ENCODE measurements at places on chromosomes 7 and 10.

GRCh38 chr7:6359021-6359420 lies 86.6 kb upstream of the CYTH3 start:
- DNase-seq = no peak
- H3K27ac ChIP-seq = no peak overlapping the region
- H3K36me3 ChIP-seq = no peaks in the 10 kb centered on the region
- H3K4me3 ChIP-seq = no peak overlapping the region

- H3K27ac ChIP-seq = no peak overlapping the region
- no peaks in the 10 kb centered on the region for H3K36me3 ChIP-seq
- no peaks in the 10 kb centered on the region for H3K27me3 ChIP-seq
- H3K4me1 ChIP-seq = 0 out of 2 replicates have a peak, but pooled peaks cover 3% of the 10 kb centered on the region
Measured at GRCh38 chr7:159061674-159062212, 82.9 kb downstream of the VIPR2 start.

GRCh38 chr10:113064039-113064438 lies 114.0 kb downstream of the TCF7L2 start:
- H3K27ac ChIP-seq = no peak overlapping the region
- peaks cover 8% of the 10 kb centered on the region for H3K4me1 ChIP-seq
- DNase-seq = no peak
- H3K27me3 ChIP-seq = no peaks in the 10 kb centered on the region
- H3K4me3 ChIP-seq = no peak overlapping the region
- H3K36me3 ChIP-seq = no peaks in the 10 kb centered on the region

DNA sequence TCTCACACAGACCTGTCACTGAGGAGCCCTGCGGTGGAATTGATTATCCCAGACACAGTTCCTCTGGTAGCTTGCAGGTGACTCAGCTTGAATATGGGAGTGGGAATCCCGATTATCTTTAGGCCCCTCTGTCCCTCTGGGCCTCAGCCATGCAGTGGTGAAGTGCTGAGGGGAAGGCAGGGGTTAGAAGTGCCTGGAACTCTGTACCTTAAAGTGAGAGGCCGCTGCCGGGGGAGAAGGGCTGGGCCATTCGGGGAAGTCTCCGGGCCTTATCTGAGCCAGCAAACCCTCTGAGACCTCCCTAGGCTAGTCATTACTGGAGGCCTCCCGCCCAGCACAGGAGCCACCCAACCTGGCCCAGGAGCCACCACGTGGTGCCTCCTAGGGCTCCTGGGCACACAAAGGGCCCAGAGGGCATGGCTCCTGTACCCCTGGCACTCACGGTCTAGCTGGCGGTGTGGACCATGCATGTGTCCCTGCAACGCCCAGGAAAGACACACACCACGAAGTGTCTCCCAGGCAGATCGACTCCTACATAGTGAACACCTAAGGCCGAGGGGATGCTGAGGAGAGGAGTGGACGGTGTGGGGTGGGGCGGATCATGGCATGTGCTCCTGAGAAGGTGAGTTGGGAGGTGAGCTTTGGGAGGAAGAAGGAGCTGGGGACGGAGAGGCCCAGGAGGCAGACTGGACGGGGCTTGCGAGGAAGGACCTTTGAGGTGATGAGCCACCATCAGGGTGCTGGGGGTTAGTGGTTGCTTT lies 56.2 kb downstream of the HK1 start:
- H3K36me3 ChIP-seq = peaks cover 4% of the 10 kb centered on the region
- no peaks in the 10 kb centered on the region for H3K27me3 ChIP-seq
- H3K4me1 ChIP-seq = peaks cover 26% of the 10 kb centered on the region
- peak overlapping the region; percentile 49 for H3K27ac ChIP-seq
- DNase-seq = no peak

DNA sequence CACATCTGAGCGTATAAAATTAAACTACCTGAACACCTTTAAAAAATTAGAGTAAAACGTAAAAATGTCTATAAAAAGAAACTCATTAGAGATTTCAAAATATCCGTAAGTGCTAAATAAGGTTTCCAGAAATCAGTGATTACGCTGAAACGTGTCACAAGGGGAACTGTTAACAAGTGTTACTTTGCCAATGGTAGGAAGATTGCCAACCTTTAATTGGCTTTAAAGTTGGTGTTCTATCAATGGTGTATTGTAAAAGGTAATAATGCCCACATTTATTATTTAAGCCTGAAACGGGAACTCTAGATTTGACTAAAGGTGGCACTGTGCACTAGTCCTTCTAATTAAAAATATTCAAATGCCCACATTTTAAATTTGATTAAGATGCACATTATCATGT lies 37.8 kb upstream of the HIBADH start:
- no peaks in the 10 kb centered on the region for H3K36me3 ChIP-seq
- no peak overlapping the region for H3K27ac ChIP-seq
- no peak for DNase-seq
- no peak overlapping the region for H3K4me3 ChIP-seq
- no peaks in the 10 kb centered on the region for H3K27me3 ChIP-seq
- H3K4me1 ChIP-seq = no peaks in the 10 kb centered on the region

DNA sequence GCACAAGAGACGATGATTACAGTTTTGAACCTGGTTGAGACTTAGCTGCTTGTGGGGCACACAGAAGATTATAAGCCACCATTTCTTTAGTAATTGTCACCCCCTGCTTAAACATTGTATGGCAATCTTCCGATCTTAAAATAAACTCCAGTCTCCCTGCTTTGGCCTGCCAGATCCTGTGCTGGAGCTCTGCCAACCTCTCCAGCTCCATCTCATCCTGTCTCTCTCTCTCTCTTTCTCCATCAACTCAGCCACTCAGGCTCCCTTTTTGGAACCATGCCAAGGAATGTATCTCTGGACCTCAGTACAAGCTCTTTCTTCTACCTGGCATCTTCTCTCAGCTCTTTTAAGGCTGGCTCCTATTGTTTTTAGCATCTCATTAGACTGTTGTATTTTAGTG lies 1053.2 kb downstream of the REEP3 start:
- H3K27me3 ChIP-seq = no peaks in the 10 kb centered on the region
- no peak for DNase-seq
- H3K36me3 ChIP-seq = no peaks in the 10 kb centered on the region
- H3K4me1 ChIP-seq = no peaks in the 10 kb centered on the region

DNA sequence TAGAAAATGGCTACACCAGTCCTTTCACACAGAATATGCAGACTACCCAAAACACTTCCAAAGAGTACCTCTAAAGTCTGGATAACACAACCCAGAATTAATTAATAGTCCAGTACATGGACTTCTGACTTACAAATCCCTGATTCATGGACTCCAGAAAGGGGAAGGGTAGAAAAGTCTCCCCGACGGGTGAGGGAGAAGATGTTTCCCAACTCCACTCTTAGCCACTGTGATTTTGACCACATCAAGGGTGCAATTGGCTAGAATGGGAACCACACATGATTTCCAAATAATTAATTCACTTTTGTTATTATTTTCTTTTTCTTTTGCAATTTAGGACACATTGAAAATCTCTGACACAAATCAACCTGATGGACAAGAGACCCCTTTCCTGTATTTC lies 1.4 kb downstream of the TMEM130 start:
- no peaks in the 10 kb centered on the region for H3K36me3 ChIP-seq
- no peak for DNase-seq
- no peak overlapping the region for H3K27ac ChIP-seq
- H3K4me1 ChIP-seq = peaks cover 14% of the 10 kb centered on the region
- H3K4me3 ChIP-seq = no peak overlapping the region
- H3K27me3 ChIP-seq = peaks cover 18% of the 10 kb centered on the region

- H3K4me3 ChIP-seq = no peak overlapping the region
- no peaks in the 10 kb centered on the region for H3K4me1 ChIP-seq
- no peaks in the 10 kb centered on the region for H3K36me3 ChIP-seq
Measured at GRCh38 chr7:155356323-155357105, 58.8 kb downstream of the INSIG1 start.

- H3K4me3 ChIP-seq = no peak overlapping the region
- no peaks in the 10 kb centered on the region for H3K4me1 ChIP-seq
- no peak overlapping the region for H3K27ac ChIP-seq
- DNase-seq = no peak
Measured at GRCh38 chr7:111057066-111057465, 33.9 kb upstream of the LRRN3 start.

DNA sequence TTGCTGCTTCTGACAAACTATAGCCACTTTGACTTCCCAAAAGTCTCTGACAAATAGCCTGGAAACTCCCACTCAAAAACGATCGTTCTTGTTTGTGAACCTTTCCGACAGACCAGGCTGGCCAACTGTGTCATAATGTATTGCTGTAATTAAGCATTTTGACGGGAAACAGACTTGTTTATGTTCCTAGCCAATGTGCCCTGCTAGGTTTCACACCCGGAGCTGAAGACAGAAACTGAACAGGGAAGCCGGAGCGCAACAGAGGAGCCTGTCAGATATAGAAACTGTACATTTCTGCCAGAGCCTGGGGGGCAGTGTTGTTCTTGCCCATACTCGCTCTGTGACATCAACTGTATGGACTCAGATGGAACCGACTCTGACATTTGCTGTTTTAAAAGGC lies 55.3 kb upstream of the C7orf33 start:
- no peak overlapping the region for H3K27ac ChIP-seq
- no peak overlapping the region for H3K4me3 ChIP-seq
- H3K36me3 ChIP-seq = no peaks in the 10 kb centered on the region
- DNase-seq = no peak

DNA sequence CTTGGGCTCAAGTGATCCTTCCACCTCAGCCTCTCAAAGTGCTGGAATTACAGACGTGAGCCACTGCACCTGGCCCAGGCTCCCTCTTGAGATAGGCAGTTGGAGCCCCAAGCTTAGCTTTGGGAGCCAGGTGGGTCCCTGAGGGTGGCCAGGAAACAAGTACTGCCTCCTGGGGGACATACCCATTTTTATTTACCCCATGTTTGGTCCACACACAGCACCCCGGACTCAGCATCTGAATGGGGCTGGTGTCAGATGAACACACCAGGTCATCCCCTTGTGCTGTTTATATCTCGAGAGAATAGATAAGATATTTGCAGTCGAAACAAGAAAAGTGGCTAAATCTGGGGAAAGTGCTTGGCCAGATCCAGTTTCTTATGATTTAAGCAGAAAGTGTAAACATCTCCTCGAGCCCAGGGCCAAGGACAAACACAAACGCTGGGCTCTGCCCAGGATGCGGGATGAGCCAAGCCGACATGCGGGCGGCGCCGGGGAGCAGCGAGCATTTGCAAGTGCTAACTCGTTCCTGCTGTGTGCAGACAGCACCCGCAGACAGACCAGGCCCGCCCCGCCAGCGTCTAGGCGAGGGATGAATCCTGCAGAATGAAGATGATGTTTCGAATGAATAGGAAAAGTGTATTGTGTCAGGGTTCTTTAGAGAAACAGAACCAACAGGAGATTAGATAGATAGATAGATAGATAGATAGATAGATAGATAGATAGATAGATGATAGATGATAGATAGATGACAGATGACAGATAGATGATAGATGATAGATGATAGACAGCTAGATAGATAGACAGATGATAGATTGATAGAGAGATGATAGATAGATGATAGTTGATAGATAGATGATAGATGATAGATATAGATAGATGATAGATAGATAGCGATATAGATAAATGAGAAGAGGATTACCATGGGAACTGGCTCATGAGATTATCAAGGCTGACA lies 44.4 kb upstream of the OCM2 start:
- no peaks in the 10 kb centered on the region for H3K27me3 ChIP-seq
- no peaks in the 10 kb centered on the region for H3K36me3 ChIP-seq
- no peak overlapping the region for H3K4me3 ChIP-seq
- peak; percentile 65 for DNase-seq
- H3K4me1 ChIP-seq = no peaks in the 10 kb centered on the region
- H3K27ac ChIP-seq = no peak overlapping the region

- no peak for DNase-seq
- no peaks in the 10 kb centered on the region for H3K27me3 ChIP-seq
- no peak overlapping the region for H3K4me3 ChIP-seq
- no peak overlapping the region for H3K27ac ChIP-seq
Measured at GRCh38 chr7:131010029-131010716, 276.2 kb upstream of the KLF14 start.

DNA sequence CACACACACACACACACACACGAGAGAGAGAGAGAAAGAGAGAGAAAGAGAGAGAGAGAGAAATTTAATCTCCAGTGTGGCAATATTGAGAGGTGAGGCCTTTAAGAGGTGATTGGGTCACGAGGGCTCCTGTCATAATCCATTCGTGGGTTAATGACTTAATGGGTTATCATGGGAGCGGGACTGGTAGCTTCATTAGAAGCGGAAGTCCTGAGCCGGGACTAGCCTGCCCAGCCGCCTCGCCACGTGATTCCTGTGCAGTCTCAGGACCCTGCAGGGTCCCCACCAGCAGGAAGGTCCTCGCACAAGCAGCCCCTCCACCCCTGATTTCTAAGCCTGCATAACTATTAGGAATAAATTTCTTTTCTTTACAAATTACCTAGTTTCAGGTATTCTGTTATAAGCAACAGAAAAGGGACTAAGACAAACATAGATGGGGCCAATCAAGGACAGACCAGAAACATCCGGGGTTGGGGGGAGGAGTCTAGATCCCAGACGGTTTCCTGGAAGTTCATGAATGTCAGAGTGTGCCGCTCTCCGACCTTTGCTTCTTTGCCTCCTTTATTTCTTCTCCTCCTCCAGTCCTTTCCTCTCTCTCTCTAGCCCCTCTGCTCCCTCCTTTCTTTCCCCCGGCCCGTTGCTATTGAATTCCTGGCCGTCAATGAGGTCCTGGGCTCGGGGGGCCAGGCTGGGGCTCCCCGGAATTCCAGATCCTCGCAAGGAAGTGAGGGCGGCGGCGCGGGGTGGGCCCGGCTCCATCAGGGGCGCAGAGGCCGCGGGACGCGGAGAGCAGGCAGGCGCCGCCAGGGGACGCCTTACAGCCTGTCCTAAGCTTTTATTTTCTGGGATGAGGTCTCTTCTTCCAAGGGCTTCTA lies 146.8 kb downstream of the CYP26A1 start:
- no peaks in the 10 kb centered on the region for H3K36me3 ChIP-seq
- H3K4me1 ChIP-seq = no peaks in the 10 kb centered on the region
- H3K27ac ChIP-seq = no peak overlapping the region
- no peak overlapping the region for H3K4me3 ChIP-seq

GRCh38 chr7:16668049-16668858 lies 22.3 kb downstream of the BZW2 start:
- no peak for DNase-seq
- H3K4me1 ChIP-seq = peaks cover 13% of the 10 kb centered on the region
- peaks cover 16% of the 10 kb centered on the region for H3K36me3 ChIP-seq
- no peak overlapping the region for H3K4me3 ChIP-seq
- H3K27ac ChIP-seq = no peak overlapping the region
- no peaks in the 10 kb centered on the region for H3K27me3 ChIP-seq

DNA sequence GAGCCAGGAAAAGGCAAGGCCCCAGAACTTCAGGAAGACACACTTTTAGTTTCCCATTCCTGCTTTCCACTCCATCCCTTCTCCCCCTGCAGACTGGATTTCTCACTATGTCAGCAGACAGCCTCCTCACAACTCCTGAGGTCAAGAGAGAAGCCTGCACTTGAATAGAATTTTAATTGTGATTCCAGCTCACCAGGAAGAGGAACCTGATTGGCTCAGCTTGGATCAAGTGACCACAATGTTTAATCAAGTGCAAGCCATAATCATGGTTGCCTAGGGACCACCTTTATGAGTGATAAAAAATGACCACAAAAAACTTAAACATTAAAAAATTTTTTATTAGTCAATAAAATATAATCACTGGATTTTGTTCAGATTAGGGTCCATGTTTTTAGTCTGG lies 244.7 kb upstream of the RHOBTB1 start:
- no peak overlapping the region for H3K4me3 ChIP-seq
- H3K27me3 ChIP-seq = no peaks in the 10 kb centered on the region
- peaks cover 3% of the 10 kb centered on the region for H3K4me1 ChIP-seq
- no peak overlapping the region for H3K27ac ChIP-seq
- no peaks in the 10 kb centered on the region for H3K36me3 ChIP-seq
